ENCODE measurements at places on chromosomes 12 and 14. TPM values are rescaled to one million over a fixed set of nuclear protein-coding genes. Genes with fewer than 3 reads are reported as not detected.

DNA sequence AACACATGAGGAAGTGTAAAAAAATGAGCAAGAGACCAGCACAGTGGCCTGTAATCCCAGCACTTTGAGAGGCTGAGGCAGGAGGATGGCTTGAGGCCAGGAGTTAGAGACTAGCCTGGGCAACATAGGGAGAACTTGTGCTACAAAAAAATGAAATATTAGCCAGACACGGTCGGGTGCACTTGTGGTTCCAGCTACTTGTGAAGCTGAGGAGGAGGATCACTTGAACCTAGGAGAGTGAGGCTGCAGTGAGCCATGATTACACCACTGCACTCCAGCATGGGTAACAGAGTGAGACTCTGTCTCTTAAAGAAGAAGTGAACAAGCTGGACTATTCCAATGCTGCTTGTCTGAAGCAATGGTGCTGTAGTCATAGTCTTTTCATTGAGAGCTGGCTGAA lies 36.3 kb upstream of the MAP3K9 start:
- no peak overlapping the region for H3K4me3 ChIP-seq
- DNase-seq: no peak
- no peak overlapping the region for H3K27ac ChIP-seq
- H3K4me1 ChIP-seq: no peaks in the 10 kb centered on the region
- no peaks in the 10 kb centered on the region for H3K36me3 ChIP-seq
- no peaks in the 10 kb centered on the region for H3K27me3 ChIP-seq

DNA sequence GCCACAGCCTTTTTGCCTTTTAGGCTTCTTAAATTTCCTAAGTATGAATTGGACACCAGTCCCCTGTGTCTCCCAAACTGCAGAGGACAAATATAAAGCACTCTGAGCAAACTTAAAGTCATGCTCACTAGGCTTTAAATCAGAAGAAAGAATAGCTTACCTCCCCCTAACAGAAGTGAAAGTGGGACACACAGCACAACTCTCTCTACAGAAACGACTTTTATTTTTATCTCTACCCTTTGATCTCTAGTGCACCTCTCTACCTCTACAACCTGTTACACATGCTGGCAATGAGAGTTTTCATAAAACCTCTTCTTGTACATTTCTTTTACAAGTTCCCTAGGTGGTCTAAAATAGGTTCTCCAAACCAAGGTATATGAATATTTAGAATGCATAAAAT lies 19.7 kb downstream of the IAPP start:
- no peaks in the 10 kb centered on the region for H3K4me1 ChIP-seq
- H3K27me3 ChIP-seq: no peaks in the 10 kb centered on the region
- no peak for DNase-seq

DNA sequence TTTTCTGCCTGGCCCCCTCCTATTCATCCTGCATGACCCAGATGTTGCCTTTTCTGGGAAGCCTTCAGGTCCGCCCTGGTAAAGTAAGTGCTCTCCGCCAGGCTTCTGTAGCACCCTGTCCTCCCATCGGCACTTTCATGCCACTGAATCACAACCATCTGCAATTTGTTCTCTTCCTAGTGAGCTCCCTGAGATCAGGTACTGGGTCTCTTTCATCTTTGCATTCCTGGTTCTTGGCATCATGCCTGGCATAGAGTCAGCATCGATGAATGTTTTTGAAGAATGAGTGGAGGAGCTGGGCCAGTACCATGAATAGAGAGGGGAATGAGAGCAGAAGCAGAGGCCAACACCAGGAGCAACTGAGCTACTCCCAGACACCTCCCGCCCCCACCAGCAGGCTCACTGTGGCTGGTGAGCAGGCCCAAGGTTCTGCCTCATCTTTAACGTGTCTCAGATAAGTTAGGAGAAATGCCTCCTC lies 13.1 kb downstream of the ZDHHC22 start:
- H3K4me3 ChIP-seq: no peak overlapping the region
- no peak overlapping the region for H3K27ac ChIP-seq
- no peak for DNase-seq
- peaks cover 20% of the 10 kb centered on the region for H3K4me1 ChIP-seq

The KRT2 gene
- total RNA-seq: not detected

The TEX52 gene
- total RNA-seq: not detected

The IL26 gene
- total RNA-seq: not detected
